ENCODE measurements at places on chromosomes 12 and 14. TPM values are rescaled to one million over a fixed set of nuclear protein-coding genes. Genes with fewer than 3 reads are reported as not detected.

NTN4 gene
- 43.1 TPM for total RNA-seq

SYT10 gene
- not detected for total RNA-seq

RDH12 gene
- total RNA-seq = 0.20 TPM

LIN7A gene
- total RNA-seq = 20.1 TPM

NGB gene
- not detected for total RNA-seq

HNF1A gene
- not detected for total RNA-seq

- peak; percentile 47 for DNase-seq
Measured at GRCh38 chr12:124174451-124175348, 120.2 kb upstream of the RFLNA start.

GRCh38 chr14:80607430-80608190 is 333.9 kb downstream of the CEP128 start:
- DNase-seq = no peak

DNA sequence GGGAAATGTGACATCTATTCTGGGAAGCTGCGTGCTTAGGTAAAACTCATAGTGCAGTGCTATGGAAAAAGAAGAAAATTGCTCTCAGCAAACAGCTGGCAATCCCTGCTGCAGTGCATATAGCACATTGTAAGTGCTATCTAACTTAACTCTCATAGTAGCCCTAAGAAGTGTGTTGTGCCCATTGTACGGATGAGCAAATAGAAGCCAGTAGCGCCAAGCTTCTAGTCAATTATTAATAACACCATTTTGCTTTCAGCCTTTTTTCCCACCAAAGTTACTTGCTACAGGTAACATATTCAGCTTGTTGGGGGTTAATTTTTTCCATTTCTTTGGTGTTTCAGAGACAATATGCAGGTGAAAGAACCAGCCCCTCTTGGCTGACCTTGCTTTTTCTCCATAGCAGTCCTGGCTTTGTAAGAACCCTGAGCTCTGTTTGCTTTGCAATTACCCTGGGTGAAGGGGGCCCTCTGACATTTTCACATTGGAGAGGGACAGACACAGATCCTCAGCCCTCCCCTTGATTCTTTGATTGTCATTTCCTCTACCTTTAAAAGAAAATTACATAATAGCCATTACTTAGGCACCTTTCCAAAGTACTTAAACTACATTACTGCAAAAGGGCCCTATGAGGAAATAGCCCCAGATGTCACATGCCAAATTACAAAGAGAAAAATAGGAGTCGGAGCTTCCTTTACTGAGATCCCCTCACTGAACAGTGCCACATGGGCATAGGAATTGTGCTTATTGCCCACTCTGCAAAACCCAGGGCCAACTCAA is 576.2 kb upstream of the TBX3 start:
- no peak for DNase-seq

DNA sequence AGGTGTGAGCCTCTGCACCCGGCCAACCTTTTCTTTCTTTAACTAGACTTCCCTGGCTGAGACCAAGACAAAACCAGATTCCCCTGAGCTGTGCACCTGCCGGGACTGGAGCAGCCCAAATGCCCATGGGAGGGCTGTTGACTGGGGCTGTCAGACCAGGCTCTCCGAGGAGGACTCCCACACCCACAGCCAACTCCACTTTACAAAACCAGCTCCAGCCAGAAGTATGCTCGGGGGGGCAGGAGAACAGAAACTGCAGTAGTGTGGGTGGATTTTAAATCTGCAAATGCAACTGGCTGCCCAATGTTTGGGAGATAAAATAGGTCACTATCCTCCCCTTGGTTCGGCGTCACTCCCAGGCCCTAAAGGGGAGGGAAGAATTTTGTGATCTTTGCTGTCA is 78.5 kb downstream of the VCPKMT start:
- no peak for DNase-seq

DNA sequence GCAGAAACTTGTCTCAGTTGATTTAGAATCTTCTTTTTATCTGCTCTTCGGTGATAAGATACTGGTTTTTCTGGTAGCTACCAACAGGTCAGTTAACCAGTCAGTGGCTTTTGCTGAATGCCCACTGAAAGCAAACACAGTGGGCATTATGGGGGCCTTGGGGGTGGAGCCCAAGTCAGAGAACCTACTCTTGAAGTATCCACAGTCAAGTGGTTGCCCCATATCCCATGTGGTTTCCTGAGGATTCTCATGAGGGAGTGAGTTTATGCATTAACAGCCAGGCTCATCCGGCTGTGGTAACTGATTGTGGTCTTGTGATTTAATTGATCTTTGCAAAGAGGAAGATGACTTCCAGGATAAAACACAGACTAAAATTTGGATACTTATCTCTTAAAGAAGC is 83.7 kb downstream of the ST8SIA1 start:
- no peak for DNase-seq

GRCh38 chr12:1576410-1577241 is 17.8 kb downstream of the FBXL14 start:
- no peak for DNase-seq

DNA sequence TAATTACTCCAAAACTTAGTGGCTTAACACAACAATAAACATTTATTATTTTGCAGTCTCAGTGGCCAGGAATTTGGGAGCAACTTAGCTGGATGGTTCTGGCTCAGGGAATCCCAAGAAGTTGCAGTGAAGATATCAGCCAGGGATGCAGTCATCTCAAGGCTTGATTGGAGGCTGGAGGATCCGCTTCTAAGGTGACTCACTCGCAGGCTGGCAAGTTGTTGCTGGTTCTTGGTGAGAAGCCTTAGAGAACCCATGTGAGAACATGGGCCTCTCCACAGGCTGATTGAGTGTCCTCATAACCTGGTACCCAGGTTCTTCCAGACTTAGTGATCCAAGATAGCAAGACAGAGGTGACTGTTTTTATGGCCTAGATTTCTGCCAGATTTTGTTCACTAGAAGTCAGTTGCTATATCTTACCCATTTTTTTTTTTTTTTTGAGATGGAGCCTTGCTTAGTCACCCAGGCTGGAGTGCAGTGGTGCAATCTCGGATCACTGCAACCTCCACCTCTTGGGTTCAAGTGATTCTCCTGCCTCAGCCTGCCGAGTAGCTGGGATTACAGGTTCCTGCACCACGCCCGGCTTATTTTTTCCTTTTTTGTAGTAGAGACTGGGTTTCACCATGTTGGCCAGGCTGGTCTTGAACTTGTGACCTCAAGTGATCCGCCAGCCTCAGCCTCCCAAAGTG is 32.5 kb downstream of the BRMS1L start:
- peak; percentile 43 for DNase-seq
